Liver (tissue), 10 donors: ENCODE measurements at places on chromosomes 2 and 18. TPM values are rescaled to one million over a fixed set of nuclear protein-coding genes. Genes with fewer than 3 reads are reported as not detected.

DNA sequence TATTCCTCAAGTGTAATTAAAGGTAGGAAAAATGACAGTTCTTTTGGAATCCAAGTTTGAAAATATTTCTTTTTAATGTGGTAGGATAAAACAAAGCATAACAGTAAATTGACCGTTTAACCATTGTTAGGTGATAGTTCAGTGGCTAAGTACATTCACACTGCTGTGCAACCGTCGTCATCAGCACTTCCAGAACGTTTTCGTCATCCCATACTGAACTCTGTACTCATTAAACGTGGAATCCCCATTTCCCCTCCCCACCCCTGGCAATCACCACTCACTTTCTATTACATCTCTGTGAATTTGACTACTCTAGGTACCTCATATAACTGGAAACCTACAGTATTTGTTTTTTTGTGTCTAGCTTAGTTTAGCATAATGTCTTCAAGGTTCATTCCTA is 32.9 kb upstream of the FZD5 start:
- no peaks in the 10 kb centered on the region for H3K27me3 ChIP-seq
- H3K27ac ChIP-seq = peak overlapping the region; percentile 80
- H3K4me3 ChIP-seq = no peak overlapping the region
- peaks cover 29% of the 10 kb centered on the region for H3K4me1 ChIP-seq
- no peak for DNase-seq

DNA sequence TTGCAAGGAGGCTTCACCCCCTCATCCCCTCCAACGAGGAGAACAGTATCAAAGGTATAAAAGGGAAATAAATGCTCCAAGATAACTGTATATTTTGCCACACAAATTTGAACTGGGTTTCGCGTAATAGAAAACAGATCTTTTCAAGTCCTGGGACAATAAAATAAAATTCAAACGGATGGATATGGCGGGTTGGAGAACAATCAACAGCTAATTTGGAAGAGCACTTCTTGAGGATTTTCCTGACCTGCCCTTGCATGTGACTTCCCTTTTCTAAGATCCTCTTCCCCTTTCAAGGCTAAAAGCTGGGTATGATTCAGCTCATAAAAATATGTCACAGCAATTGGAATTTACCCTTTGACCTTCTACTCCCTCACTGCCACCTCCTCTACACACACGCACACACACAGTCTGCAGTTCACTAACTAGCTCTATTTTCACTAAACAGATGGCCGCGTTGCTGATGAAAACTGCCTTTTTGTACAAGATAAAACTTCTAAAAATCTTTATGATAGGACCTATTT is 386.9 kb downstream of the FIGN start:
- H3K36me3 ChIP-seq = no peaks in the 10 kb centered on the region
- no peaks in the 10 kb centered on the region for H3K4me1 ChIP-seq
- no peak for DNase-seq
- H3K4me3 ChIP-seq = no peak overlapping the region
- no peaks in the 10 kb centered on the region for H3K27me3 ChIP-seq
- peak overlapping the region; percentile 56 for H3K27ac ChIP-seq

- no peak for DNase-seq
- no peaks in the 10 kb centered on the region for H3K36me3 ChIP-seq
- H3K27ac ChIP-seq = no peak overlapping the region
- H3K4me3 ChIP-seq = no peak overlapping the region
- no peaks in the 10 kb centered on the region for H3K27me3 ChIP-seq
- H3K4me1 ChIP-seq = no peaks in the 10 kb centered on the region
Measured at GRCh38 chr2:1686784-1687105, 57.6 kb downstream of the PXDN start.

GRCh38 chr18:49650426-49650891 is 88.6 kb downstream of the LIPG start:
- H3K4me3 ChIP-seq = peak overlapping the region; percentile 60
- H3K36me3 ChIP-seq = no peaks in the 10 kb centered on the region
- no peaks in the 10 kb centered on the region for H3K27me3 ChIP-seq
- H3K4me1 ChIP-seq = peaks cover 50% of the 10 kb centered on the region
- peak overlapping the region; percentile 89 for H3K27ac ChIP-seq

- no peak for DNase-seq
- no peak overlapping the region for H3K4me3 ChIP-seq
- H3K27me3 ChIP-seq = no peaks in the 10 kb centered on the region
- H3K27ac ChIP-seq = no peak overlapping the region
- no peaks in the 10 kb centered on the region for H3K36me3 ChIP-seq
Measured at GRCh38 chr2:237192881-237193280, 107.2 kb downstream of the COPS8 start.

GRCh38 chr2:105287692-105288091 is 41.8 kb downstream of the TGFBRAP1 start:
- DNase-seq = peak; percentile 40
- no peaks in the 10 kb centered on the region for H3K4me1 ChIP-seq
- H3K27me3 ChIP-seq = no peaks in the 10 kb centered on the region

GRCh38 chr2:128281852-128282245 is 36.8 kb downstream of the HS6ST1 start:
- no peak overlapping the region for H3K4me3 ChIP-seq
- no peaks in the 10 kb centered on the region for H3K36me3 ChIP-seq
- H3K27ac ChIP-seq = peak overlapping the region; percentile 16
- H3K27me3 ChIP-seq = no peaks in the 10 kb centered on the region
- H3K4me1 ChIP-seq = peaks cover 63% of the 10 kb centered on the region

The KCNG3 gene
- not detected for total RNA-seq

DNA sequence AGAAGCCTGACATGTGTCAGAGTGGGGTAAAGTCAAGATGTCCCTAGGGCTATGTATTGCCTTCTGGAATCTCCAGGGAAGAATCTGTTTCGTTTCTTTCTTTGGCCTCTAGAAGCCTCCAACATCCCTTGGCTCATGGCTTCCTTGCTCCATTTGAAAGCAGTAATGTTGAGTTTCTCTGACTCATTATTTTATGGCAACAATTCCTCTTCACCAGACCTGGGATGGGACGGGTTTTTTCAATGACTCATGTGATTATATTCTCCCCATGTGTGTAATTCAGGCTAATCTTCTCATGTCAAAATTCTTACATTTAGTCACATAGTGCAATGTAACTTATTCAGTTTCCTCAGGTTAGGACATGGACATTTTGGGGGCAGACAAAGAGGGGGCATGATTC is 1038.6 kb downstream of the CBLN2 start:
- H3K4me3 ChIP-seq = no peak overlapping the region
- H3K4me1 ChIP-seq = no peaks in the 10 kb centered on the region
- H3K36me3 ChIP-seq = no peaks in the 10 kb centered on the region
- no peaks in the 10 kb centered on the region for H3K27me3 ChIP-seq

GRCh38 chr2:17387591-17387990 is 130.6 kb downstream of the RAD51AP2 start:
- no peak for DNase-seq
- no peak overlapping the region for H3K4me3 ChIP-seq
- no peak overlapping the region for H3K27ac ChIP-seq
- no peaks in the 10 kb centered on the region for H3K36me3 ChIP-seq
- no peaks in the 10 kb centered on the region for H3K4me1 ChIP-seq
